Activated CD4-positive, alpha-beta T cell treated with anti-CD3 and anti-CD28 coated beads, Interleukin-2, amount 50 U/mL, for 24 hours (primary cell): ENCODE measurements at places on chromosomes 6 and 20.

DNA sequence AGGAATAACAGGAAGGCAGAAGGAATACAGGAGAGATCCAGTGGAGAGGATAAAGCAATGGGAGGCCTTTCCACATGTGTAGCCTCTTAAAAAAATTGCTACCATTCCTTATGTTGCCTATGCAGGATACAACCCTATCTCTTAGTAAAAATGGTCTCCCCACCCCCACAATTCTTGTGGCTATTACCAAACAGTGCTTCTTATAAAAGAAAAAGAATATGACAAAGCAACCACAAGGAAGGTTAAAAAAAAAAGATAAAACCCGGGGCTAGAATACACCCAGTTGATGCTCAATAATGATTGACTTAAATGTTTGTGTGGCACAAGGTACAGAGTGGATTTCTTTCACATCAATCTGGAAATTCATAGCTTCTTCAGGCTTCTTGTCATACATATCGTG is 250.9 kb downstream of the HIVEP2 start:
- DNase-seq = no peak

DNA sequence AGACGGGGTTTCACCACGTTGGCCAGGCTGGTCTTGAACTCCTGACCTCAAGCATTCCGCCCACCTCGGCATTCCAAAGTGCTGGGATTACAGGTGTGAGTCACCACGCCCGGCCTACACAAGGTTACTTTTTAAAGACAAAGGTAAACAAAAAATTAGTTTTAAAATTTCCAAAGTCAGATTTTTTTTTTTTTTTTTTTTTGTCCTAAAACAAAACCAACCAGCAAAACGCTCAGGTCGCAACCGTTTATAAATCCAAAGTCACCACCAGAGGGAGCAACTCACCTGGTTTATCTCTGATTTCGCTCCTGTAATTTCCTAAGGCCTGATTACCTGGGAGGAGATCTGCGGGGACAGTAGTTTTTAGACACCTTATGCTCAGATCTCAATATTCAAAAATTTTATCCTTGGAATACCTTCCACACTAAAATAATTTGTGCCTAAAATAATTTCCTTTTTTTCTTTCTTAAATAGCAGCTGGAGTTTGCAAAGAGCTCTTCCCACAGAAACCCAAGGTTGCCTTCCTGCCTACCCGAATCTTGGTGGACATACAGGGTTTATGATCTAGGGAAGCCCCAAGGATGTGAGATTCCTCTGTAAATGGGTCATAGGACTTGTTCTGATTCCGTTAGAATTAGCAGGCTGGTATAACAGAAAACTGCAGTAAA is 19.8 kb upstream of the TREM1 start:
- DNase-seq = no peak

- no peak for DNase-seq
These were observed 45.3 kb upstream of the TRDN start for GRCh38 chr6:123681957-123682462.

- no peak for DNase-seq
These were observed 66.5 kb downstream of the KCNS1 start for GRCh38 chr20:45034436-45034835.
